ENCODE measurements at places on chromosomes 4 and X.
A peak's percentile ranks its signal among the peaks of the same experiment; 100 is the strongest.

DNA sequence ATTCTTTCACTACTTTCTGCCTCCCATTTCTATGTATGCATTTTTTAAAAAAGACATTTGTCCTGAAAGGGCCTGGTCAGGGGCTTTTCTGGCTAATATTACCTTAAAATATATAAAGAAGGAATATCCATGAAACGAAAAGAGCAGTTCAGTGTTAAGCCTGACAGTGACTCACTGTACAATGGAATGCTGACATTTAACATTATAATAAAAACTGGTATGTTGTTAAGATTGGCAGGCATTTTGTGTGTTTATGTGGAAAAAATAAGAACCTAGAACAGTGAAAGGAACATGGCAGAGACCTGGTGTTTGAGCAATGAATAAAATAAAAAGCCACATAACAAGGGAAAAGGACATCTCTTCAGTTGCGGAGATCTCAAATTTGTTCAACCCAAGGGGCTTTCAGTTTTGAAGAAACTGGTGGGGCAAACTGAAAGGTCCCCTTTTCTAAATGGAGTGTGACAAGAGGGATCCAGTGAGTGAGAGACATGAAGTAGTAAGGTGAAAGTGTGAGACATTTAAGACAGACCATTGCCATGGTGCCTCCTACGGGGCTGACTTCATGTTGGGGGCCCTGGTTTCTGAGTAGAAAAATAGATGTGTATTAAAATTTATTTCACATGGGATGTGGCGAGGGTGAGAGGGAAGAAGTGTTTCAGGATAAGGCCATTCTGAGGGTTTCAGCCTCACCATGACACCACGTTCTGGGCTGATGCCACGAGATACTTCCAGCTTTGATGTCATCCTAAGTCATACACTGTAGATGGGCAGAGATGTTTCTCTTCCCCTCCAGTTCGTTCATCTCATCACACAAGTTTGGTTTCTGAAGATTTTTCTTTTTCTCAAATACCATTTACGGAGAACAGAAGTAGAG, 324.9 kb downstream of the PPP3CA start:
- peak; percentile 16 for DNase-seq

GRCh38 chr4:140108713-140109230, 45.2 kb downstream of the MAML3 start:
- no peak for DNase-seq

DNA sequence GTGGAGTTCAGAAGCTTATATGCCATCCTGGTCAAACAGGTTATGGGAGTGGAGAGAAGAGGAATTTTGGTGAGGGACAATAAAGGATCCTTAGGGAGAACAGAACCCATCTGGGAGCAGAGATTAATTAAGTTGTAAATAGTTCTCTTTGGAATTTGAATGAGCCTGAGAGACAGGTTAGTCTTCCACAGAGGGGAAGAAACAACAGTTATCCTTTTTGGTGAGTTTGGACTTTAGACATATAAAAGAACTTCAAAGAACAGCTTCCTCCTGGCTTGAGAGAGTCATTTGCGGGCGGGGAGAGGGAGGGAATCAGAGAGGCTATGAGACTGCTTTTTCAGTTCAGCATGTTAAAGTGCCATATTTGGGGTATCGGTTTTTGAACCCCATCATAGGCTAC, 793.3 kb upstream of the MAGEB2 start:
- no peak for DNase-seq

DNA sequence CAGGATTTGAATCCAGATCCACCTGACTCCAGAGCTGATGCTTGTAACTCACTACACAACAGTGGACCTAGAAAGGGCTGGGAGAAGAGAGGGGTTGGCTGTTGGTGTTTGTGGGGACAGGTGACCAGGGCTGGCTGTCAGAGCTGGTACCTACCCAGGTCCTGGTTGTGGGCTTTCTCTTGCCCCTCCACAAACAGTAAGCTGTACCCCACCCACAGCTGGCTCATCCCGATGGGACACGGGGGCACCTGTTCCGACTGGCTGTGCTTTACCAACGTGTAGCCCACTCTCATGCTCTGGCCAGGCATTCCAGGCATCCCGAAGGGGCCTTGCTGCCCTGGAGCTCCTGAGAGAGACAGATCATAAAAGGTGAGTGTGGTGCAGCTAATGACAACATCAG, 68.7 kb downstream of the ATG4A start:
- no peak for DNase-seq

GRCh38 chrX:42704454-42704853, 73.5 kb downstream of the PPP1R2C start:
- DNase-seq = no peak

DNA sequence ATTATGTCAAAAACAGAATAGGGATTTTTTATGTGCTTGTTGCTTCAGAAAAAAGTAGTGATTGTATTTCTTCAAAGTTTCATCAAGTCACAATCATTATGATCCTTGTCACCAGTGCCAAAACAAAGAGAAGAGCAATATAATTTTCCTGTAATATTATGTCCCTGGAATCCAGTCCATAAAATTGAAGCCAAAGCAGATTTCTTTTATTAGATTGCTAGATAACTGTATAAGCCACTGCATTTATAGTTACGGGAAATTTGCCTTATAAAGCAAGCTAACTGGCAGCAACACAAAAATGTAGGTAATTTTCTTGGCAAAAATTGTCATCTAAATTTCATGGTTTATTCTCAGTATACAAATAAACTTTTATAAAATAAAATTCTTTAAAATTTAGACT, 296.1 kb upstream of the ANKRD50 start:
- no peak for DNase-seq

- no peak for DNase-seq
Observed at GRCh38 chr4:114116861-114117260, 137.4 kb upstream of the ARSJ start.

GRCh38 chrX:69015156-69015555, 150.1 kb downstream of the PJA1 start:
- no peak for DNase-seq

- DNase-seq = no peak
Observed at GRCh38 chrX:45428831-45429230, 228.2 kb upstream of the DIPK2B start.

- no peak for DNase-seq
Observed at GRCh38 chr4:150063128-150063527, 15.1 kb upstream of the DCLK2 start.

DNA sequence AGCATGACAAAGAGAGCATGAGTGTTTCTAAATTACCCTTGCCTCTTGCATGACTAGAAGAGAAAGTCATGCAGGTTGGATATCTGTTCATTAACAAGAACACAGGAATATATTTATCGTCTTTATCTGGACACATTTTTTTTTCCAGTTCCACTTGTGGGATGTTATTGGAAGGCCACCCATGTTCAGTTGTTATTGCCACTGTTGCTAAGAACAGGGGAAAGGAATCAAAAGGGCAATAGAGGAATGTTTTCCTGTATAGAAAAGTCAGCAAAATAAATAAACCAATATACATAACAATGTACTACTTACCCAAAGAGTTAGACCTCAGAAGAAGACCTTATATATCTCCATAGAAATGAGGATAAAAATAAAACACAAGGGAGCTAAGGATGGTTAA, 270.1 kb downstream of the QDPR start:
- DNase-seq = no peak

GRCh38 chrX:136768469-136769084, 12.2 kb downstream of the ARHGEF6 start:
- DNase-seq = peak; percentile 21

GRCh38 chr4:138892483-138893407, 122.8 kb upstream of the NOCT start:
- DNase-seq = no peak

DNA sequence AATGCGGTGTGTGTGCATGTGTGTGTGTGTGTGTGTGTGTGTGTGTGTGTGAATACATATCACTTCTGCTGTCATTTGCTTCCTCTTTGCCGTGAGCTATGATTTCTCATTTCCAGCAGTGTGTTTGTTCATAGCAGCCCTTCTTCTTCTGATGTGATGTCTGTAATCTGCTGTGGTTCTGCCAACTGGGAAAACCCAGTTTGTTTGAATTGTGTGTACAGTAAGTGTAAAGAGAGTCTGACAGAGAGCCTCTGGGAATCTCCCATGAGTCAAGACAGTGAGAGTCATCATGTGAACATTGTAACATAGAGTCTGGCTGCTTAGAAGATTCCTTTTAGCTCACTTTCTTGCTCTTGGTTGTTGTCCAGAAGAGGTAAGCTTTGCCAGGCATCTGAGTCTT, 8.4 kb upstream of the NWD2 start:
- no peak for DNase-seq

GRCh38 chr4:151957153-151957552, 196.3 kb upstream of the GATB start:
- no peak for DNase-seq

- DNase-seq = no peak
Observed at GRCh38 chr4:80134936-80135701, 62.1 kb upstream of the ANTXR2 start.

DNA sequence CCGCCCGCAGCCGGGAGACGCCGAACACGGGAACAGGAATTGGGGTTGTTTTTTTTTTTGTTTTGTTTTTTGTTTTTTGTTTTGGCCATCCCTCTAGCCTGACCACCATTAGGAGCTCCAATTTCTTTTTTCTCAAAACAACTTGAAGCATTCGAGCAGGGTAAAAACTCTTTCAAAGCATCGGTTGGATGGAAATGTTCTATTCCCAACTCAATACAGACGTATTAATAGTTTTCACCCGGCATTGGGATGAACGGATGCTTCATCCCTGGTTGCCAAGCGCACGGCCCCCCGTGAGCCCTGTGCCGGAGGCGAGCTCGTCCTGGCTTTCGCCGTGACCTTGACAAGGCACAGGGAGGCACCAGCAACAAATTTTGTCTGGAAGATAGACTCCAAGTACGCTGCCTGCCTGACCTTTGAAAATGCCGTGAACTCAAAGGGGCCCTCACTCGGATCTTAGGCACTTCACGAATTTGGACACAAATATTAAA, 352 bp upstream of the MAP3K15 start:
- DNase-seq = no peak

GRCh38 chr4:88442689-88443191, 14.2 kb upstream of the HERC5 start:
- DNase-seq = no peak

DNA sequence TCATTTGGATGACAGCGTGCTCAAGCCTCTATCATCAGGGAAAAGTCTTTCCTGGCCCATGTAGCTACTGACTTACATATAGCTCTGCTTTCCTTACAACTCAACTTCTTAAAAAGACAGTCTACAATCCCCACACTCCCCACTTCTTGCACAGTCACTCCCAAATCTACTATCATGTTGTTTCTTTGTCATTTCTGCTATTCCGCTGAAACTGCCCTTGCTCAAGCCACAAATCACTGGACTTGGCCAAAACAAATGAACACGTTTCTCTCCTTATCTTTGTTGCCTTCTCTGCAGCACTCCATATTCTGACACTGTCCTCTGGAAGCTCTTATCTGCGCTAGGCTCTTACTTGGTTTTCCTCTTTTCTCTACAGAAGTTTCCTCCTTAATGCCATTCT, 28.2 kb downstream of the GPRIN3 start:
- no peak for DNase-seq

GRCh38 chrX:77788050-77788449, 2.0 kb upstream of the ATRX start:
- DNase-seq = no peak

- DNase-seq = no peak
Observed at GRCh38 chrX:120725874-120726273, 96.0 kb upstream of the C1GALT1C1 start.

GRCh38 chr4:6345096-6345830, 75.6 kb downstream of the WFS1 start:
- DNase-seq = no peak

DNA sequence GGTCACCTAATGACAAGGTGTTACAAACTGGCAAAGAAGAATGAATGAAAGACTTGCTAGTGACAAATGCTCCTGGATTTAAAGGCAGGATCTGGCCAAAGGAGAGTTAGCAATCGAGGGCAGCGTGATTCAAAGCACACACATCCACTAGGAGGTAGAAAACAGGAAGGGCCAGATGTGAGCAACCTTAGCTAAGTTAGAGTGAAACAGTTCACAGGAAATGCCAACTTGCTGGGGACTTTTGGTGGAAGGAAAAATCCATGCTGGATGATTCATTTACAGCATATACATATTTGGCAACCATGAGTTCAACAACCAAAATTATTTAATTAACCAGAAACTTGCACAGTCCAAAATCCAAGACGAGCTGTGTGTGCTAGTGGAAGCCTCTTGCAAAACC, 276.9 kb downstream of the PTTG2 start:
- DNase-seq = no peak

DNA sequence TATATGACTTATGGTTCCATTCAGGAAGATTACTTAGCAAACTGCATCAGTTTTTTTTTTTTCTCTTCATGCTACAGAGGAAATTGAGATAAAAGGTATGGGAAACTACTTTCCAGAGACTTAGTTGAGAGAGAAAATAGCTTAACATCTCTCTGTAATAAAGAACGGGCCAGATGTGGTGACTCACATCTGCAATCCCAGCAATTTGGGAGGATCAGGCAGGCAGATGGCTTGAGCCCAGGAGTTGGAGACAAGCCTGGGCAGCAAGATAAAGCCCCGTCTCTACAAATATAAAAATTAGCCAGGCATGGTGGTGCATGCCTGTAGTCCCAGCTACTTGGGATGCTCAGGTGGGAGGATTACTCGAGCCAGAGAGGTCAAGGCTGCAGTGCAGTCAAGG, 271.2 kb upstream of the TENM3 start:
- no peak for DNase-seq

DNA sequence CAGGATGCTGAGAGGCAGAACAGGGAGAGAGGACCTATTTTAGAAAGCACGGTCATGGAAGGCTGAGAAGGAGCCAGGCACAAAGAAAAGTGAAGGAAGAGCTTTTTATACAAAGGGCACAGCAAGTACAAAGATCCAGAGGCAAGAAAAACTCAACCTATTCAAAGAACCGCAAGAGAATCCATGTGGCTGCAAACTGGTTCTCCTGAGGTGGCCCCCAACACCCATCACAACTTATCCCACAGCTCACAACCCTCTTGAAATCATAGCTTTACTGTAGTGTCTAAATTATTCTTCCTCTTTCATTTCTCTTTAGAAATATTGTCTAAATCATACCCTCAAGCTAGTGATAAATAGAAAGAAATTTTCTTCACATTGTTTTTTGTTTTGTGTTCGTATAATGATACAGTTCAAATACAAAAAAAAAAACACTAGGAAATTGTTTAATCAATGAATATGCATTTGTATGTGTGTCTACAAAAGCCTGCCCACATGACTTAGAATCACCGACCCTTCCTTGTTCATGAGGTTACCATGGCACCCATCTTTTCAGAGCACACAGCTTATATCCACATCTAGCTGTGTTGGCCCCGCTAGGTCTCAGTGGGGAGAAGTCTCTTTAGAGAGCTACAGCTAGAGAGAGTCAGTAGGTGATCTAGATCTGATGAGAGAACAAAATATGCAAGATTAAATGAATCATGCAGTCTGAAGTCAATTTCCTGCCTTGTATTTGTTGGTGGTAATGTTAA, 126.9 kb upstream of the DCLK2 start:
- DNase-seq = no peak

DNA sequence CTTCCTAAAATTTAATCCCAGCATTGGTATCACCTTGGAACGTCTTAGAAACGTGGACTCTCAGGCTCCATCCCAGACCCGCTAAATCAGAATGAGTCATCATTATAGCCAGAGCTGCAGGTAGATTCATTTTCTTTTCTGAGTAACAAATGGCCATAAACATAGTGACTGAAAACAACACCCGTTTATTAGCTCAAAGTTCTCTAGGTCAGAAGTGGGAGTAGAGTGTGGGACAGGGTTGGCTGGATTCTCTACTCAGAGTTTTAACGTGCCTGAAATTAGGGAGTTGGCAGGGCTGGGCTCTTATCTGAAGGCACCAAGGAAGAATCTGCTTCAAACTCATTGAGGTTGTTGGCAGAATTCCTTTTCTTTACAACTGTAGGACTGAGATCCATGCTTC, 101.8 kb upstream of the C1QTNF7 start:
- no peak for DNase-seq

Measured in stimulated activated CD8-positive, alpha-beta memory T cell treated with anti-CD3 and anti-CD28 coated beads, Interleukin-15, amount 100 ng/mL, for 48 hours (primary cell).